NCI-H2081 (cell line): ENCODE measurements at places on chromosomes 4 and X.

DNA sequence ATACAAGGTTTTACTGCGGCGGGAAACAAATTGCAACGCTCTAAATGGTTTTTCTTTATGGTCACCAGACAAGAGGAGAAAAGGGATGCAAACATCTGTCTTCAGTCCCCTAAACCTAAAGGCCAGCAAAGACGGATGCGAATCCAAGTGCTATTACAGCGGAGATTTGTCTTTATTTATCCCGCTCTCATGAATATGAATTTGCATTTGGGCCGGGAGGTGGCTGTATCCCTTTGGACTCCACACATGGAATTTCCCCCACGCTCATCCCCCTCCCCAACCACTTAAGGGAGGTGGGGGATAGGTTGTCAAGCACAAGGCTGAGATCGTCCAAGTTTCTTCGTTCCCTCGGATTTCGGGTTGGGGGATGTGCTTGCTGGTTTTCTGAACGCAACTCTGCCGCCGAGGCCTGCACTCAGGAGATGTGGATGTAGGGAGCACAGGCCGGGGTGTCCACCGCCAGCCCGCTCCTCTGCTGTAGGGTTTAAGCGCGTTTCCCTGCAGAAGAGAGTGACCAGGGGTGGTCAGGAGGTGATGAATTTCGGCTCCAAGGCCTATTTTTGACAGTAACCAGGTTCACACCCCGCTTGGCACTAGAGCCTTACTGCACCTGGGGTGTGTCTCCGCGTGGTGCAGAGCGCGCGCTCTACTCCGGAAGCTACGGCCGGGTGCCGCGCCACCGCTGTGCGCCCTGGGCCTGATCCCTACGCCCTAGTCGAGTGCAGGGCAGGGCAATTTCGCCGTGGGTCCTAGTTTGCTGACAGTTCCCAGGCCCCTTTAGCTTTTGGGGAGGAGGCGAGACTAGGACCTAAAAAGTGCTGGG, 2.3 kb upstream of the PHOX2B start:
- DNase-seq = no peak

GRCh38 chrX:24934279-24934678, 81.5 kb downstream of the ARX start:
- DNase-seq = no peak

DNA sequence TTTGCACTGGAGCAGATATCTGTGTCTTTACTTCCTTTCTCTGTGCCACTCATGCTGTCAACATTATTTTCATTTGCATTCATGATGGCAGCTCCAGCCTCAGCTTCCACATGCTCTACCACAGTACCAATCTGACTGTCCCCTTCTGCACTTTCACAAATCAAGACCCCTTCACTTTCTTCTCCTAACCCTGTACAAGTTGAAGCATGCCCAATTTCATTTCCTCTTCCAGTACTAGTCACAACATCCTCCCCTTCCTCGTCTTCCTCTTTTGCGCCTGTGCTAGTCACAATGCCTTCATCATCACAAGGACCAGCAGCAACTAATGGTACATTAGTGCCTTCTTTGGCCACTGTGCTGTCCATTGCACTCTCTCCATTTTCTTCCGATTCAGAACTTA, 26.5 kb downstream of the BOD1L1 start:
- DNase-seq = no peak

DNA sequence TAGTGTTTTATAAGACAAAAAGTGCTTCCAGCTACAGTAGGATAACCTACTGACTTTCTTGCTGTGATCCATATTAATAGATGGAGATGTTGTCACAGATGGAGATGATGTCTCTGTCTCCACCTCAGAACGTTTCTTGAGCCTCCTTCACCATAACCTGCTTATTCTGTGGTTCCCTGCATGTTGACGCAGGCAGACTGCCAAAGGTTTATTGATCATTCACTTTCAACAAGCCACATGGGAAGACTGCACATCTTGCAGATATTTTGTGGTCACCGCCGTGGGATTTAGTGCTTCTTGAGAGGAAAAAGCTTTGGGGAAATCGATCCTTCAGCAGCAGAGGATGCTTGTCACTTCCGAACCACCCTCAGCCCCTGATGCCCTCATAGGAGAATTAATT, 943.0 kb upstream of the PRKX start:
- no peak for DNase-seq

GRCh38 chr4:107937040-107937439, 5.7 kb downstream of the CYP2U1 start:
- no peak for DNase-seq

- peak; percentile 1 for DNase-seq
These were observed 29.5 kb downstream of the DMP1 start for GRCh38 chr4:87679449-87680169.

DNA sequence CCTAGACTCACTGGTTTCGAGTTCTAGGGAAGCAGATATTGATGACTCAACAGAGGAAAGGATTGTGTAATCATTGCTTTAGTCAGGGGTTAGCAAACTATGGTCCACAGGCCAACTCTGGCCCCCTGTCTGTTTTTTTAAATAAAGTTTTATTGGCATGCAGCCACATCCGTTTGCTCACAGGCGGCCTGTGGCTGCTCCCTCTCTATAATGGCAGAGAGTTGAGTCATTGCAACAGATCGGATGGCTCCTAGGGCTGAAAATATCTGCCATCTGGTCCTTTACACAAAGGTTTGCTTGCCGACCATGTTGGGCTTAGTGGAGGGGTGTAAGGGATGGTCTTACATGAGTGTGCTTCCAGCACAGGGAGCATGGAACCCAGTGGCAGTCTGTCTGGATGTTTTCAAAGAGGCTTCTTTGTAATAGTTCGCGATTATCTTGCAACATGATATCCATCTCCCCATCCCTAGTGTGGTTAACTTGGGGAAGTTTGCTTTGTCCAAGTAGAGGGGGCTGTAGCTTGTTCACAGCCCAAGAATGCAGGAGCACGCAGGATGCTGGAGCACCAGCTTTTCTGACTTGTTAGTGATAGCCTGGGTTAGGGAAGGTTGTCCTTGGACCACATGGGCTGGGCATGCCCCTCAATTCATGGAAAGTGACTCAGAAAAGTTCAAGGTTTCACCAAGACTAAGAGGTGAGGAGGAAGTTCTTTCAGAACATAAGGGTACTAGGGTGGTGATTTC, 59.3 kb upstream of the CLDN34 start:
- no peak for DNase-seq

- DNase-seq = no peak
These were observed 60.6 kb downstream of the OPHN1 start for GRCh38 chrX:68372665-68373064.

DNA sequence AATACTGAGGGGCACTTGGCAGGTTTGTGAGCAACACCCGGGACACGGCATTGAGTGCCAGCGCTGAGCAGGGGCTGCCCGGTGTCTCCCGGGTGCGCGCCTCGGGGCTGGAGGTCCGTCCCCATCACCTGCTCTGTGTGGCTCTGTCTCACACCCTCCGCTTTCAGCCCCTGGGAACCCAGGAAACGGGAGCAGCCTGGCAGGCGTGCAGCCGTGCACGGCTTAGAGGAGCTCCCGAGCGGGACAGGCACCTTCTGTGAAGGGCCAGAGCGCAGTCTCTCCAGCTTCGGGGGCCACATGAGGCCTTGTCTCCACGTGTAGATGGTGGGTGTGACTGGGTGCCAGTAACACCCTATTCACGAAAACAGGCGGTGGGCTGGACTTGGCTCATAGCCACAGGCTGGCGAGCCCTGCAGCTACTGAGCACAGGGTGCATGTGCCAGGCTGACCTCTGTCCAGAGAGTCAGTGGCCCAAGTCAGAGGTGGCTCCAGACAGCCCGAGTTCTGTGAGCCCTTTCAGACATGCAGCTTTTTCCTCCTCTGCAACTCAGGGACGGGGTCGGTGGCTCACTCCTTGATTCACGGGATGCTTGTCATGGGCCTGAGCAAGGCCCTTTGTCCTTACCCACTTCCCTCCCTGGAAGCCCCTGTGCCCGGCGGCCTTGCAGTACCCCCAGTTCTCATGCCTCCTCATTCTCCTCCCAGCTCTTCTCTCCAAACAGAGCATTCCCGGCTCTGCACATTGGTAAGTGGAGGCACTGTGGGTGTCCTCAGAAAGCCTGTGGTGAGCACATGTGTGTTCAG, 23.5 kb downstream of the UVSSA start:
- DNase-seq = no peak

GRCh38 chrX:97159916-97160800, 276.4 kb downstream of the RPA4 start:
- no peak for DNase-seq

DNA sequence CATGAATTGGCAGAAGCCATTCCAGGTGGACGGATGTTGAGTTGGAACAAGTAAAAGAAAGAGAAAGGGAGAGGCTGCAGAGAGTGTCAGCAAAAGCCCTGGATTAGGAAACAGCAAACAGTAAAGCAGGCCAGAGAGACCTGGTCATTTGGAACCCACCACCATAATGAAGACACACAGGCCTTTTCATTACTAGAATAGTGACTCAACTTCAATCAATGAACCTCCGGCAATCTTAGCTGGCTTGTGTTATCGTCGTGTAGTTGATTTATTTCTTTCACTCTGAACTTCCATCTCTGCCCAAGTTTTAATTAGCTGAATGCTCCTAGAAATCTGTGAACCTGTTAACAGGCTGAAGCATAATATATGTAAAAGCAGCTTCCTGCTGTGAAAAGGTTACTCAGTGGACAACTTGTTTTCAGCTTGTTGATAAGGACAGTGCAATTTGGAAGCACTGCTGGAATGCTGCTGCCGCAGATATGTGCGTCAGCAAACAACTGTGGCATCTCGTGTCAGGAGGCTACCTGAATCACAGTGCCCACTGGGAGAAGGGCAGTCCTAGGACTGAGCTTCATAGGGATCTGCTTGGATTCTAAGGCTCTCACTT, 68.8 kb downstream of the SPANXN4 start:
- DNase-seq = no peak

DNA sequence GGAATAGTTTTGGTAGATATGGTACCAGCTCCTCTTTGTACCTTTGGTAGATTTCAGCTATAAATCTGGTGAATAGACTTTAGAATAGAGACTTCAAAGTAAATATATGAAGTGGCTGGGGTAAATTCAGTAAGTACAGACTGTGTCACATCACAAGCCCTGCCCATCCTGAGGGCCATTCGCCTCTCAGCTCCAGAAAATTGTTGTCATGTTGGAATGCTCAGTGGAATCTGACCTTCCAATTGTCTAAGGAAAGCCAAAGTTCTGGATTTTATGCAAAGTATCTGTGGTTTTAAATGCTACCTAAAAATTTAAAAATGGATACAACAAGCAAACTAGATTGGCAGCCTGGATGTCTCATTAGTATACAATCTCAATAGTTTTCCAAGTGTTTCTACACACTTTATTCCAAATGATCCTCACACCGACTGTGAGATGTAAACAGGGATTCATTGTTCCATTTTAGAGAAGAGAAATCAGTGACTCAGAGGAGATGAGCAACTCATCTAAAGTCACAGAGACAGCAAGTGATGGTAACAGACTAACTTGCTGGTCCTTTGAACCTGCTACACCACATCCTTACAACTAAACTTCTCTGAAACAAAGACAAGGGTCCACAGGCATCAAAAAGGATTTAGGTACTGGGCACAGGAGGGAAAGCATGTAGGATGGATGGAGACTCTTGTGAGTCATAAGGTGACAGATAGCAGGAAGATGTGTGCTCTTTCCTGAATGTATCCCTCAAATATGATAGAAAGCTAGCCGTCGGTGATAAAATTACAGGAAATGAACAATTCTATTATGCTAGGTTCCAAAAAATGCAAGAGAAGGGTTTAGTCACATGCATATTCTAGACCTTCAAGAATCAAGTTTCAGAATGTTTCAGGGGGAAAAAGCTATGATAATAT, 127.3 kb downstream of the ATP10D start:
- no peak for DNase-seq

GRCh38 chrX:14220386-14220944, 190.8 kb upstream of the GEMIN8 start:
- no peak for DNase-seq

DNA sequence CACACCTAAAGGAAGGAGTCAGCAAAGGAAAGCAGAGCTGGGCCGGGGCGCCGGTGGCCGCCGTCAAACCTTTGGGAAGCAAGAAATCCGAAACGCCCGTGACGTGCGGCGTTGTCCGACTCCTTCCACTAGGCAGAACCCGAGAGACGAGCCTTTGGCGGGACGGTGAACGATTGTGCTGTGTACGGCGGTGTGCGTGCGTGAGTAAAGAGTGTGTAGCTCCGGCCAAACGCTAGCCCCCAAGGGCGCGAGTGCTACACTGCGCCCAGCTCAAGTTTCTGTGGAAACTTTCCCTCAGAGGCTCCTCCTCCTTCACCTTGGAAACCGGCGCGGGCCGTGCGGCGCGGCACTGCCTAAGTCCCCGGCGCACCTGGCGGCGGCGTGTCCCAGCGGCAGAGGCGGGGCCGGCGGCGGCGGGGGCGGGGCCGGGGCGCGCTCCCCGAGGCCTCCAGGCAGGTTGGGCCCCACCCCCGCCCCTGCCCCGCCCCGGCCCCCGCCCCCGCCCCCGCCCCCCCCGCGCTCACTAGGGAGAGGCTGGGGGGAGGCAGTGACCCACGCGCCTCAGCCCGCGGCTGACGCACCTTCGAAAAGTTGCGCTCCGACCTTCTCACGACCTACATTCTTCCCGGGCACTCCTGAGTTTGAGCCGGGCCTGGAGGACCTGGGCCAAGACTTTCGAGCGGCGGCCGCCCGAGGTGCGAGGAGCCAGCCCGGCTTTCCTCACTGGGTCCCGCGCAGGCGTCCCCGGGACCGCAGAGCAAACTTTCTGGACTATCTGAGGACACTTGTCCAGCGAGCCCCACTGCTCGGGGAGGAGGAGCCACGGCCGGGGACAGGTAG, at the start of gene FHIP1A:
Gene FHIP1A (plus strand): TSS at position 547 of the 840 bp plus-strand sequence. CDS start 157,084 bp downstream, outside the sequence.
- peak; percentile 79 for DNase-seq

DNA sequence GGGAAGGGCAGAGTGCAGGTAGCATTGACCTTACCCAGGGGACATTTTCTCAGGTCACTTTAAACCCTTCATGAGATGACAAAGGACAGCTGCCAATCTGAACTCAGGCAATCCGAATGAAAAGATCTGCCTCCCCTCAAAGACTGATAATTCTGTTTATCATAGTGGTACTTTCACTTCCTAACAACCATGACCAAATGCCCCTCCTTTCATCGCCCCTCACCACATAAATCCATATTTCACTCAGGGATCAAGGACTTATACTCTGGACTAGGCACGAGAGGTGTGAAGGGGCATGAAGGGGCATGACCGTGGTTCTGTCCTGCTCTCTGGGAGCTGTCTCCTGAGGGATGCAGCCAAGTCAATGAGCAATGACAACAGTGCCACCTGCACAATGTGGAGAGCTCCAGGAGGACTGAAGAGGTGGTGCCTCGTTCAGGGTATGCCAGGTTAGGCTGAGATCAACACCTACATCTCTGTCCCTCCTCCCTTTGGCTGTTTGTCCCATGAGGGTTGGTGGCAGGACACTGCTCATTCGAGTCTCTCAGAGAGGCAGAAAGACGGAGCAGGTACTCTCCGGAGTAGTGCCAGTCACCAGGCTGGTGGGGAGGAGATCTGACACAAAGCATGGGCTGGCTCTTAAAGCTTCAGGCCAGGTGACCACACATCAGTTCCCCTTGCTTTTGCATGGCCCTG, 12.5 kb downstream of the HS3ST1 start:
- DNase-seq = no peak
